ENCODE measurements at places on chromosomes 5 and 9. TPM values are rescaled to one million over a fixed set of nuclear protein-coding genes. Genes with fewer than 3 reads are reported as not detected.

DNA sequence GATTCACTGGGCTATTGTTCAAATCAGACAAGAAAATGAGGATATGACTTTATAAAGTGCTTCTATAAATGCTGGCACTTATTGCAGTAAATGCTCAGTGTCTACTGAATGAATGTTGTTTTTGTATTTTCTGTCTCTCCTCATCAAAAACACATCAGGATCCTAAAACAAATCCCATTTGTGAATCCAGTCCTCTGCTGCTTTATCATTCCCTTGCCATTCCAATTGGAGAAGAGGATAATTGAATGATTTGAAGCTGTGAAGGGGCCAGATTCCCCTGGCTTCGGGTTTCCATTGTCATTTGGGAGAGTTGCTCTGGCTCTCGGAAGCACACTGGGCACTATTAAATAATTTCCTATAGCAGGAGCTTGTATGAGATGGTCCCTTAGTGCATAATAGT is 666.8 kb downstream of the ACTL7B start:
- DNase-seq: no peak

Gene GZMA
- not detected for total RNA-seq

GRCh38 chr9:76349865-76350264 is 44.4 kb downstream of the RFK start:
- no peak for DNase-seq

DNA sequence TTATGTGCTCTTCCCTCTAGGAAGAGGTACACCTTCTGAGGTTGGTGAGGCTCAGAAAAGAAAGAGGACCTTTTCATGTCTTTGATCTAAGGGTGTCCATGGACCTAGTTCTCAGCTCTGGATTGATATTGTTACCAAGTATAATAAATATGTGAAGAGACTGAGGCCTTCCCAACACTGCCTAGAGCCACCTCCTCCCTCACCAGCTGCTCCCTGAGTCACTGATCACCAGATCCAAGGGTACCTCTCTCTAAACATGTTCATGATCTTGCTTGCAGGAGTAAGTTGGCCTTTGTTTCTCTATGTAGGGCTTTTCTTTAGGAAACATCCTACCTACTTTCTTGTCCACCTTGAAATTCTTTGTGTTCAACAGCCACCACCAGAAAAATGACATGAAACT is 218.8 kb upstream of the ADRA1B start:
- DNase-seq: no peak

- no peak for DNase-seq
Observed at GRCh38 chr9:136297766-136298735, 5.8 kb downstream of the CCDC187 start.

DNA sequence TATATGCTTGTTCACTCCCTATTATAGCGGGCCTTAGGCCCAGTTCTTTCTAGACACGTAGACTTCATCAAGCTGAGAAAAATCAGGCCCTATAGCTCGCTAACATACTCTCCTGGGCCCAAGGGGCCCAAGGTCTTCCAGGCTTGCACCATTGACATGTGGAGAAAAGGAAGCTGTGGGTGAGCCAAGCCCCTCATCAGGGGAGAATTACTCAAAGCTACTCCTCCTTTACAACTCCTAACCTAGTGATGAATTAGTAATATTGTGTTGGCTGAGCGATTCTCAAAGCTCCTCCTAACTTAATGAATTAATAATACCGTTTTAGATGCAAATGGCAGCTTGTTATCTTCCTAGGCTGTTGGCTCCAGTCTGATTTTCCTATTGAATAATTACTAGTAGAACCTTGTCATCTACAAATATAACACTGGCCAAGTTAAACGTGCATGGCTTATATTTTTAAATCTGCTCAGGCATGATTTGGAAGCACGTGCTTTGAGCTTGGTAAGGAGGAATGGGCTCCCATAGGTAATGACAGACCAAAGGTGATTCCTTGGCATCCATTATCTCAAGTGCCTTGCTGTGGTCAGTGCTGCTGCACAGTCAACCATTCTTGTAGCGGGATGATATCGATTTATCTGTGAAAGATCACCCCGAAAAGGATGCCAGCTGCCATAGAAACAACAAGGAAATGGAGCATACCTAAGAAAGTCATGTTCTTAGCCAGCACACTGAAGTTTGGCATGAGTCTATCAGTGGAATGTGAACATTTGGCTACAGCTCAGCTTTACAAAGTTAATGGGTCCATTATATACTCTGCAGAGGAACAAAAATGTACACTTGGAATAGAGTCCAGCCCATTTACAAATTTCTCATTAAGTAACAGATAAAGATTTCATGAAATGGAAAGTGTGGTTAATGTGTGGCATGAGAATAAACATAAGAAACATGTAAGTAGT is 23.8 kb downstream of the LVRN start:
- DNase-seq: no peak

Gene C5orf24
- total RNA-seq: 15.3 TPM

GRCh38 chr9:91847581-91848091 is 102.4 kb downstream of the ROR2 start:
- DNase-seq: no peak

GRCh38 chr9:89786655-89787054 is 181.8 kb downstream of the GADD45G start:
- DNase-seq: peak; percentile 58

DNA sequence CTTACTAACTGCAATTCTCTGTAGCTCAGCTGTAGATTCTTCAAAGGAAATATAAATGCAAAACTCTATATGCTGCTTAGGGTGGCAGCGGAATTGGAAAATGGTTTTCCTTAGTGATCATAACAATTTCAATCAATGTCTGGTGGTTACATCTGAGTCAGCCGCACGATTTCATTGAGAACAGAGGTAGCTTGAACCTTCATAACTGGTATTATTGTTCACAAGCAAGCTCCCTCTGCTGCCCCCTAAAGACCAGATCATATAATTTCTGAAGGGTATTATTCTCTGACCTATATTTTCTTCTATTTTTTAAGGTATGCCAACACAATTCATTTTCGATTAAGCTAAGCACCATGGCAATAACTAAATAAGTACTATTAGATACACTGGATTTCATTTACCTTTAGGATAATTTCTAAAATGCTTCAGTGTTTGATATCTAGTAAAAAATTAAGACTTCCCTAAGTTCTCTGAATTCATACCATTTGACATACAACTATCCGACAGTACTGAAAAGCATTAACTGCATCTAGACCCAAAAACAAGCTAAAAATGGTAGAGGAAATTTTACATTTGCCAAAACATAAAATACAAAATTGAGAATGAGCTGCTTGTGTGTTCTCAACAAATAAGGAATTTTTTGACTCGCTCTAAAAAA is 181.1 kb upstream of the SPEF2 start:
- peak; percentile 59 for DNase-seq

DNA sequence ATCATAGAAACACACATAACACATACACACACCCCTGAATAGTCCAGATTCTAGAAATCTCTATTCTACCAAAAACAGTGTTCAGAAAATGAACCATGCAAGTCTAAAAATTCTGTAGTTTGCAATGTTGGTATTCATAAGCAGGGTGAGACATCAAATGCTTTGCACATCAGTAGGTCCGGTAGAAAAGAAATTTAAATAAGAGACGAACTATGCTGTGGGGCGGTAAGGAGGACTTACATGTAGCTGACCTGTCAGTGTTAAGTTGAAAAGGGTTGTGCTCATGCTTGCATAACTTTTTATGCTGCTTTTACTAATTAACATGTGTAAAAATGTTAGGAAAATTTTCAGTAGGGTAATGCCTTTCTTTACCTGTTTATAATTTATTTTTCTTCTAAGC is 409.1 kb downstream of the KIAA0825 start:
- DNase-seq: no peak
